ENCODE measurements at places on chromosomes 16 and 17.

- no peak for DNase-seq
Observed at GRCh38 chr16:50114357-50115129, 38.6 kb upstream of the TENT4B start.

- DNase-seq = no peak
Observed at GRCh38 chr17:36197387-36197703, 787 bp upstream of the CCL3L1 start.

DNA sequence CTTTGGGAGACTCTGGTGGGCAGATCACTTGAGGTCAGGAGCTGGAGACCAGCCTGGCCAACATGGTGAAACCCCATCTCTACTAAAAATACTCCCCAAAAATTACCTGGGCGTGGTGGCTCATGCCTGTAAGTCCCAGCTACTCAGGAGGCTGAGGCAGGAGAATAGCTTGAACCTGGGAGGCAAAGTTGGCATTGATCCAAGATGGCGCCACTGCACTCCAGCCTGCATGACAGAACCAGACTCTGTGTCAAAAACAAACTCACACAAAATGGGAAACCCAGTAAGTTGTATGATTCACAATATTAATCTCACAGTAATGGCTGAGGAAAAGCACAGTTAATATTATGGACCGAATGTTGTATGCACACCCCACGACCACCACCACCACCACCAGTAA, 24.3 kb downstream of the WSB1 start:
- DNase-seq = no peak

DNA sequence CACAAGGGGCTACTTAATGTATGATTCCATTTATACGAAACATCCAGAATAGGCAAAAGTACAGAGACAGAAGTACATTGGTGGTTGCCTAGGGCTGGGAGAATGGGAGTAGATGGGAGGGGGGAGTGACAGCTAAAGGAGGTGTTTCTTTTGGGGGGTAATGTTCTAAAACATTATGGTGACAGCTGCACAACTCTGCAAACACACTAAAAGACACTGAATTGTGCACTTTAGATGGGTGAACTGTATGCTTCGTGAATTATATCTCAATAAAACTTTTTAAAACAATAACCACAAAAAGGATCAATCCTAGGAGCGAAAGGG, 661 bp downstream of the LYRM9 start:
- DNase-seq = no peak

DNA sequence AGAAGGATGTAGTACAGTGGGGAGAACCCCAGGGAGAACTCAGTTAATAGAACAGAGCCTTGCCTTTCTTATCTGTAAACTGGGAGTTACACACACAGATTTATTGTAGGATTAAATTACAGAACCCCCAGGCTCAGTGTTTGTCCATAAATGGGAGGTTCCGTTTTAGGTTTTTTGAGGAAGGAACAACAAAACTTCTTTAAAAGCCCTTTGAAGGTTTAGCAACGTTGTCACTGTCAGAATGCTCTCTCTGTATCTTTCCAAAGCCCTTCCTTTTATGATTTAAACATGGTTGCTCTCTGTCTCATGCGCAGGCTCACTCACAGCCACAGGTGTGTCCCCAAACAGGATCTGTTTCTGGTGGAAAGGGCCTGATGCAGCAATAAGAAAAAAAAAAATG, 9.4 kb upstream of the GNA13 start:
- DNase-seq = no peak

DNA sequence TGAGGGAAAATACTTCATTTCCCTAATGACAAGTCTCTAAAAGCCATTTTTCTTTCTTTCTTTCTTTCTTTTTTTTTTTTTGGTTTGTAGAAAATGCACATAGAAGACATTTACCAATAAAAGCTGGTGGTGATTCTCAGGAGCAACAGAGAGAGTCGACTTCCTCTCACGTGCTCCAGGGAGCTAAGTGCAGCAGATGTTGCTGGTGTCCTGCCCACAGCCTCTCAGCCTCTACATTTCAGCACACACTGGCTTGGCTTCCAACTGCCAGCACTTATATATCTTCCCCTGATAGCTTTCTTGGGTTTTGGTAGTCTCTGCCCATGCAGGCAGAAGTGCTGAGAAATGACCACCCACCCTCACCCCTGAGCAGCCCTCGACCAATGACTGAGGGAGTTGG, 58.4 kb upstream of the MARCHF10 start:
- no peak for DNase-seq

DNA sequence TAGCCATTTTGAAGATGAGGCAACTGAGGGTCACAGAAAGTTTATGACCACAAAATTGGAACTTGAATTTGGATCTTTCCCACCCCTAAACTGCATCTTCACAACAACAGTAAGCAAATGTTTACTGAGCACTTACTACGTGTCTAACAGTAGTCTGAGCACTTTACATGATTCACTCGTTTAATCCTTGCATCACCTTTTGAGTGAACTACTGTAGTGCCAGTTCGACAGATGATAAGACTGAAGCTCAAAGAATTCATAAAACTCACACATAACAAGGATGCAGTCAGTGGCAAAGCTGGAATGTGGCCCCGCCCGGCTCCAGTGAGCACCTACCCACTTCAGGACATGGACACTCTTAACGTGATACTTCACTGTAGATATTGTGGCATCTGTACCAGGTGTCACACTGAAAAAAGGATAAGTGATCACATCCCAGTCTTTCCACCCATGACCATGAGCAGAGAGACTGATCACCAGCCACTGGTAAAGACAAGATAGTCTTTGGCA, 36.0 kb upstream of the HLF start:
- no peak for DNase-seq

DNA sequence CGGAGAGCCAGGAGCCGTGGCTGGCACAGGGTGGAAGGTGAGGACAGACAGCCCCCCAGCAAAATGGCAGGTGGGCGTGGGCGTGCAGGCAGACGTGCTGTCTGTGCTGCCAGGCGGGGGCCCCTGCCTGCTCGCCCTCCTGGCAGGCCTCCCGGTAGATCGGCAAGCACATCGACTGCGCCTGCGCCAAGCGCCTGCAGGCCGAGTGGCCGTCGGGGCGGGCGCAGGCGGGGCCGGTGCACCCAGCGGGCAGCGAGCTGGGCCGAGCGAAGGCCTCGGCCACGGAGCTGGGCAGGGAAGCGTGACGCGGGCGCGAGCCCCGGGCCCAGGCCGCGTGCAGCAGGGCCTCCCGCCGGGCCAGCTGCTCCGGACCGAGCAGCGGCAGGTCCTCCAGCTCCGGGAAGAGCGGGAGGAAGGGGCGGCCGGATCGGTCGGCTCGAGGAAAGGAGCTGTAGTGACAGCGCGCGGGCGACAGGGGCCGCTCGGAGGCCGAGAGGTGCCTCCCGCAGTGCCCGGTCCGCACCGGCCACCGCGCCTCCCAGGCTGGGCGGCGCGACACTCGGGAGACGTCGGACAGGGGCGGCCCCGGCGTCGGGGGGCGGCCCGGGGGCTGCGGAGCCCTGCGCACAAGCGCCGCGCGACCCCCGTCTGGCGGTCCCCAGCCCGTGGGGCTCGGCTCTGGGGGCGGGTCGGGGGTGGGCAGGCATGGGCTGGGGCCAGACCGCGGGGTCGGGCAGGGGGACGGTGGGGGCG, 16.9 kb downstream of the GRIN2C start:
- DNase-seq = no peak

GRCh38 chr17:19317359-19318095, 45.0 kb downstream of the B9D1 start:
- DNase-seq = no peak

GRCh38 chr17:27489045-27489715, 32.9 kb downstream of the KSR1 start:
- no peak for DNase-seq

GRCh38 chr16:9049241-9049640, 42.2 kb upstream of the HAPSTR1 start:
- no peak for DNase-seq

DNA sequence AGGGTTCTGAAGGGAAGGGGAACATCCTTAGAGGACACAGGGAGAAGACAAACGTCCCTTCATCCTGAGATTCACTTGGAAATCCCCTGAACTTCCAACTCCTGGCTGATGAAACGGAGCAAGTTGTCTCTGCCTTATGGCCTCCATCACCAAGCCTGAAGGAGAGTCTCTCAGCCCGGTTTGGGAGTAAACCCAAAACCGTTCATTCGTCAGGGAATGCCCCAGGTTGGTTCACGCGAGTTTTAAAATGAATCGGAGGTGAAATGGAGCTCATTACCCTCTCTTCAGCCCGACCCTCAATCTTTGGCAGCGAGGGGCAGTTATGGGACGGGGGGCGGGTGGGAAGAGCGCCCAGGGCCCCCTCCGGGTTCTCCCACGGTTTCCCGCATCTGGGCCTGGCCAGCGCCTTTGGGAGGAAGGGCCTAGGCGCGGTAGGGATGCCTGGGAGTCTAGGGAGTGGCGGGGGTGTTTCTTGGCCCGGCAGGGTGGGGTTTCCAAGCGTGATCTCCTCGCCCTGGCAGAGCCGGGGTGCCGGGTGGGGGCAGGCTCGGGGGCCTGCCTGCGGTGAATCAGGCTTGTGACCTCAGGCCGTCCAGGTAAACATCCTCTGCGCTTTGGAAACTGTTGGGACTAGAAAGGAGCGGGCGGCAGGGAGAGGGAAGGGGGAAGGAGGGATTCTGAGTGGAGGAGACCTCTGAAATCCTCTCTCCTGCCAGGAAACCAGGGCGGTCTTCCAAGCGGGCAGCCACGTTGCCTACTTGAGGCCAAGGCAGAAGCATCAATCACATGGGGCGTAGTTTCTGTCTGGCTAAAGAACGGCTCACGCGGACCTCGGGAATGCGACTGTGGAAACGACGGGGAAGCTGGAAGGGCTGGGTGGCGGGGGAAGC, 24.1 kb upstream of the HOXB13 start:
- DNase-seq = no peak

All from RWPE2 (cell line).